GM13977 (cell line): ENCODE measurements at places on chromosomes 1 and 21.
A peak's percentile ranks its signal among the peaks of the same experiment; 100 is the strongest.

DNA sequence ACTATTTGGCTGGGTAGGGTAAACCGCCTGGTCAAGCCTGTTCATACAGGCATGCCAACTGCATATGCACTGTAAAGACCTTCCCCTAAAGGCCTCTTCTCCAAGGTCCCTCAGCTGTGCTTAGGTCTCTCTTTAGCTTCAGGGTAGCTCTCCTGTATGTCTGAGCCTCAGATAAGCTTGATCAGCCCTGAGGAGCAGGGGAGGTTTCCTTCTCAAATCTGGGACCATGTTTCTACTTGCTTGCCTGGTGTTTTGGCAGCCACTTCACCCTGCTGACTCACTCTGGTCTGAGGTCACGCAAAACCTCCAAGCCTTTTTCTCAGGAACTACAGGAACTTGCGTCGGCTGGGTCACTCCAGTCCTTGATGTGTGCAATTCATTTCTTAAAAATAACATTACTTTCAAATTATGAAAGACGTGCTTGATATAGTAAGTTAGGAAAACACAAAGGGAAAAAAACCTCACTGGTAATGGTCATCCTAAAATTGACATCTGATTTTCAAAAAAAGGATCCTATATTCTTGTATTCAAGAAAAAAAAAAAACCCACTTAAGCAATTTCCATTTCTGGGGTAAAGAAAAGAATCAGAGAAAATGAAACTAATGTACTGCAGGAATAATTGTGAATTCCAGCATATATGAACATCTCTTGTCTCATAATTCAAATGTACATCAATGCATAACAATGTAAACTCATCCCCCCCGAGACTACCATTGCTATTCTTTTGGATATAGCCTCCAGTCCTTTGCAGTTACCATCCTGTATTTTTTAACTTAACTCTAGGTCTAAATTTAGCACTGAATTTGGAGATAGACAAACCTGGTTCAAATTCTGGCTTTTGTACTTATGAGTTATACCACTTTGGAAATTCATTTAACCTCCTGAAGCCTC, 24.8 kb upstream of the RNF19B start:
- no peak for DNase-seq

GRCh38 chr1:187566354-187566753, 737.6 kb downstream of the PLA2G4A start:
- DNase-seq = no peak

DNA sequence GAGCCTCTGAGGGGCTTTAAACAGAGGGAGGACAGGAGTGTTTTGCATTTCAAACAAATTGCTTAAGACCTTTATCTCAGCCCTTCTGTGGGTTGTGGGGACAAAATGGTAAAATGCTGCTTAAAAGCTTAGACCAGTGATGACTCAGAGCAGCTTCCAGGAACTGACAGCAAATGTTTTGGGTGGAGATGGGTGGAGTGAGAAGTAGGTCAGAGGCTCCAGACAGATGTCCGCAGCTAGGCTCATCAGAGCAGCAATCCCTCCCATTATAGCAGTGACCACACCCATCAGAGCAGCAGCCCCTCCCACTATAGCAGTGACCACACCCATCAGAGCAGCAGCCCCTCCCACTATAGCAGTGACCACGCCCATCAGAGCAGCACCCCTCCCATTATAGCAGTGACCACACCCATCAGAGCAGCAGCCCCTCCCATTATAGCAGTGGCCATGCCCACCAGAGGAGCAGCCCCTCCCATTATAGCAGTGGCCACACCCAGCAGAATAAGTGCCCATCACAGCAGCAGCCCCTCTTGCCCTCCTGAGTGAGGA, 532.2 kb downstream of the MATN1 start:
- DNase-seq = no peak

GRCh38 chr1:172939475-172939874, 111.3 kb downstream of the TNFSF18 start:
- no peak for DNase-seq

- DNase-seq = peak; percentile 72
These were observed 34.1 kb upstream of the BTG2 start for GRCh38 chr1:203271018-203271743.

DNA sequence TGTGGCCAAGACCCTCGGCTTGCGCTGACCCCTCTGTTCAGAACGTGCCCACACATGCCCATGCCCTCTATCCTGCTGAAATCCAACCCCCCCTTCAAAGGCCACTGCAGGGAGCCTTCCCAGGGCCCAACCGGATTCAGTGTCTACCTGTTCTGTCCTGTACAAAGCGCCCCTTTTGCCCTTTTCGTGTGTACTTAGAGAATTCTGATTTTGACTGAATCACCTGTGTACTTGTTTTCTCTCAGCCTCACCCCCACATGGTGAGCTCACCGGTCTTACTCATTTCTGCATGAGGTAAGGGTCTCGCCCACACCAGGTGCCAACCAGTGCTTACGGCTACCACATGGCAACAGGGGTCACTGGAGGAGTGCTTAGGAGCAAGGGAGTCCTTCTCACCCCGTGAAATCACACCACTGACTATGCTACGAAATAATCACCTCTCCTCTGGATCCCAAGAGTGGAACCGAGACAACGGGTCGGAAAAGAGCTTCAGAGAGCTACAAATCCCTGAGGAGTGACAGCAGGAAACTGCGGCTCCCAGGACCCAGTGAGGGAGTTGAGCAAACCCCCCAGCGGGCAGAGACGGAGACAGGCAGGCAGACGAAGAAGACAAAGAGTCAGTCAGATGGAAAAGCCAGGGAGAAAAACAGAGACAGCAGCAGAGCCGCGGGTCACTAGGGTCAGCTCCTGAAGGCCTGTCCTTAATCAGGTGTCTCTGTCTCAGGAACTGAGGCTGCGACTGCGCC, 2.1 kb upstream of the S100A2 start:
- DNase-seq = no peak

GRCh38 chr1:220925707-220926106, 46.5 kb downstream of the HLX start:
- no peak for DNase-seq

DNA sequence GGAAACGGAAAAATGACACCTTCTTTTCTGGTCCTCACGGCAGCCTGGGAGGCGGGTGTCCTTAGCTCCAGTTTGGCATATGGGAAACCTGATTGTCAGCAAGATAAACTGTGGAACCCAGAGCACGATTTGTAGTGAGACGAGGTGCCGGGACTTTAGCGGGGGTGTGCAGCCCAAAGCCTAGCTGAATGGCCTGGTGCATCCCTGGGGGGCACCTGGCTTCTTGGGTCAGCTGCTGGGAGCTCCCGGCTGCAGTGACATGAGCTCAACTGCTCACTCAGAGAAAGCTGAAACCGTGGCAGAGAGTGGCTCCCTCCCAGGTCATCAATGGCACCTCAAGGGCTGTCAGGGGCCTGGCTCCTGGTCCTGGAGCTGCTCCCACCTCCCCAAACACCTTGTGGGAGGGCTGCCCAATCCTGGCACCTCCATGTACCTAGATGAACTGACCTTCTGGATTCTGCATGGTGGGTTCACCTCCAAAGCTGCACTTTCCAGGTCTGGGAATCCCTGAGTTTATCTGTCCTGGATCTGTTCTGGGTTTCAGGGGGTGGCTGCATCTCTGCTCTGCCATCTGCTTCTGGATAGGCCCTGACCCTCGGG, 260.5 kb downstream of the MATN1 start:
- no peak for DNase-seq

DNA sequence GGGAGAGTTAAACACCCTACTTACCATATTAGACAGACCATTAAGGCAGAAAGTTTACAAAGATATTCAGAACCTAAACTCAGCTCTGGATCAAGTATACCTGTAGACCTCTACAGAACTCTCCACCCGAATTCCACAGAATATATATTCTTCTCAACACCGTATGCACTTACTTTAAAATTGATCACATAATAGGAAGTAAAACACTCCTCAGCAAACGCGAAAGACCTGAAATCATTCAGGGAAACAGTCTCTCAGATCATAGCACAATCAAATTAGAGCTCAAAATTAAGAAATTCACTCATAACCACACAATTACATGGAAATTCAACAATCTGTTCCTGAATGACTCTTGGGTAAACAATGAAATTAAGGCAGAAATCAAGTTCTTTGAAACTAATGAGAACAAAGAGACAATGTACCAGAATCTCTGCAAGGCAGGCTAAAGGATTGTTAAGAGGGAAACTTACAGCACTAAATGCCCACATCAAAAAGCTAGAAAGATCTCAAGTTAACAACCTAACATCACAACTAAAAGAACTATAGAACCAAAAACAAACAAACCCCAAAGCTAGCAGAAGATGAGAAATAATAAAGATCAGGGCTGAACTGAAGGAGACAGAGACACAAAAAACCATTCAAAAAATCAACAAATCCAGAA, 19.1 kb downstream of the CD84 start:
- no peak for DNase-seq

GRCh38 chr1:53871221-53871620, 18.4 kb downstream of the YIPF1 start:
- no peak for DNase-seq
